ENCODE measurements at places on chromosomes 7 and 10.
A peak's percentile ranks its signal among the peaks of the same experiment; 100 is the strongest.

DNA sequence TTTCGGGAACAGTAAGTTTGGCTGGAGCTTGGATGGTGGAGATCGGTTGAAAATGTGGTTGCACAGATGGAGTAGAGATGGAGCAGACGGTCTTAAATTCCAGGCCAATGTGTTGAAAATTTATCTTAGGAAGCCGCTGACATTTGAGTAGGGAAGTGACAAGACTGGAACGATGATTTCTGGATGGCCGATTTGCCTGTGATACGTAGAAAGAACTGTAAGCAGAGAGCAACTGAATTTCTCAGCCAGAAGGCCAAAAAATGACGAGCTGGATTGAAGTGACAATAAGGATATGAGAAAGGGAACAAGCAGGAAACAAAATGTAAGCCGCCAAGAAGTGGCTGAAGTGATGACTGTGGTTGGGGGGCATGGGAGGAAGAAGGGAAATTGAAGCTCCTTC lies 687 bp upstream of the ARMC3 start:
- no peak for DNase-seq

- DNase-seq, result no peak
These were observed 28.4 kb downstream of the PFKFB3 start for GRCh38 chr10:6231146-6231545.

DNA sequence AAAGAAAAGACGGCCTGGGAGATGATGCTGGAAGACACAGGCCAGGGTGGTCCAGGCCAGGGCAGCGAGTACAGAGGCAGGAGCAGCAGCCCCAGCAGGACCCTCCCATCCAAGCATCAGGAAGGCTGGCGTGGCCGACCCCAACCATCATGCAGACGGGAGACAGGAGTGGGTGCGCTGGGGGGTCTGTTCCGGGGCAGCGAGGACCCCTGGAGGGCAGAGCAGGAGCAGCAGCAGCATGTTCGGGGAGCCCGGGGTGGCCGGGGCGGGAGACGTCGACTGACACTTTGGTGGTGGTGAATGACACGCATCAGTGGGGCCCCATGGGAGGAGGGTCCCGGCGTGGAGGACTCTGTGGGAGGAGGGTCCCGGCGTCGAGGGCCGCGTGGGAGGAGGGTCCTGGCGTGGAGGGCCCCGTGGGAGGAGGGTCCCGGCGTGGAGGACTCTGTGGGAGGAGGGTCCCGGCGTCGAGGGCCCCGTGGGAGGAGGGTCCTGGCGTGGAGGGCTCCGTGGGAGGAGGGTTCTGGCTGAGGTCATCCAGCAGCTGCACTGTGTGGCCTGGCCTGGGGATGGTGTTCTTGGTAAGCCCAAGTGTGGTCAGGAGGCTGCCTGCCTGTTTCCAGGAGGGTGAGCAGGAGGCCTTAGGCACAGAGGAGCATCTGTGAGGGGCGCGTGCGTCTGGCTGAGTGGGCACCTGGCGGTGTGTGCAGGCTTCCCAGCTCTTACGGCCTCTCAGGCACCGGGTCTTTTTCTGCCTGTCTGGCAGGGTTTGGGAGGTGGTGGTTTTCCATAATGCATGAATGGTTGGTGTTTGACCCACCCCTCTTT lies 38.9 kb downstream of the FAM20C start:
- DNase-seq, result no peak

DNA sequence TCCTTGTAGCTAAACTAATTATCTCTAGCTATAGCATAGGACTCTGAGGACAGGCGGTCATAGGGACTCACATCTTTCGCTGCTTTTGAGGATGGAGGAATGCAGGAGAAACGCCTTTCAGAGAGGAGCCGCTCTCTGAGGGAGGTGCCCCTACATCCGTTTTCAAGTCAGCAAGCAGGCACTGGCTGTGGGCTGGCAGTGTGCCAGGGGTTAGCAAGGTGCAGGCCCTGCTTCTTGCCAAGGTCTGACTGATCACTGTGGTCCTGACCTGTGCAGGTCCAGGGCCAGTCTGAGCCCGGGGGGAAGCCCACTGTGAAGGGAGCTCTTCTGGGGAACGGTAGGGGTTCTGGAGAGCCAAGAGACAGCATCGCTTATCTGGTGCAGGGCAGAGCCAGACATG lies 89.4 kb downstream of the SH3PXD2A start:
- DNase-seq, result no peak

DNA sequence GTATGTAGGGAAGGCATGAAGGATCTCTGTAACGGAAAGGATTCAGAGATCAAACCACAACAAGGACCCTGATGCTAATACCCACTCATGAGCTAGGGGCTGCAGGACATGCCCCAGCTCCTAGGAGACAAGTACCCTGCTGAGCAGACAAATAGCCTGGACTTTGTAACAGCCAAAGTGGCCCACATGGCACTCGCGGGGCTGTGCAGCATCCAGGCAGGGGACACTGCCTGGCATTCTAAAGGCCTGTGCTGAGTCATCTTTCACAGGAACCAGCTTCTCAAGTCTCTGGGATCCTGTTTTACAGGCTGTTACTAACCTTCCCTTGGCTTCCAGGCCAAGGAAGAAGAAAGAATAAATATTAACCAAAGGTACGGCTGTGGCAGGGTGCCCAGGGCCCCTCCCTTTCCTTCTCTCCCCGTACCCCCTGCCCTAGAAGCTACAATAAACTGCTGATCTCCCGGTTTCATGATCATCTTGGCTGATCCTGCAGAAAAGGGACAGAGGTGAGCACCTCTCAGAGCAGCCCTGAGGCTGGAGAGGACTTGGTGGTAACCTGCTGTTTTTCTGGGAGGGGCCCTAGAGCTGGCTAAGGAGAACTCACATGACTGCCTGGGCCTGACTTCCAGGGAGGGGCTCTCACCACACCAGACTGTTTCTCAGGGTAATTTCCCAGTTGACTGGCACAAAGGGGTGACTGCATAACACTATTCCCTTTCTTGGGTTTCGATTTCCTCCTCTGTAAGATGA lies 4.2 kb upstream of the RPEL1 start:
- DNase-seq, result no peak

GRCh38 chr7:108142180-108142579 lies 12.0 kb upstream of the LAMB4 start:
- DNase-seq, result no peak

GRCh38 chr10:6036861-6037321 lies 25.3 kb downstream of the IL2RA start:
- DNase-seq, result peak; percentile 63

DNA sequence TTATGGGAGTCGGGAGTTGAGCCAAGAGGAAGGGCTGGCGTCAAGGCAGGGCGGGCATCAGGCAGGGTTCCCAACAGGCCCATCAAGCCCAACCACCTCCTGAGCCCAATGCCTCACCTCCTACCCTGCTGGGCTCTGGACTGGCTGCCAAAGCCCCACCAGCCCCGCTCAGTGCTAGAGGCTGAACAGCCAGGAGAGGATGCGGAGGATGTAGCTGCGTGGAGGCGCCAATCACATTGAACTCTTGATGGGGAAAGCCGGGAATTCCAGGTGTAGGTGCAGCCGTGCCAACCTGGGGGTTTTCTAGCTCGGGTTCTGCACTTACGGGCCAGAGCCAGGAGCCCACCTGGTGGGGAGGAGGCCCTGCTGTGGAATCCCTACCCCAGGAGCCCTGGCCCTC lies 12.9 kb downstream of the ATP5MF start:
- no peak for DNase-seq

- no peak for DNase-seq
These were observed 115.3 kb downstream of the NKX6-2 start for GRCh38 chr10:132670546-132671227.

GRCh38 chr7:149238051-149238450 lies 1.4 kb upstream of the ZNF212 start:
- DNase-seq, result no peak

DNA sequence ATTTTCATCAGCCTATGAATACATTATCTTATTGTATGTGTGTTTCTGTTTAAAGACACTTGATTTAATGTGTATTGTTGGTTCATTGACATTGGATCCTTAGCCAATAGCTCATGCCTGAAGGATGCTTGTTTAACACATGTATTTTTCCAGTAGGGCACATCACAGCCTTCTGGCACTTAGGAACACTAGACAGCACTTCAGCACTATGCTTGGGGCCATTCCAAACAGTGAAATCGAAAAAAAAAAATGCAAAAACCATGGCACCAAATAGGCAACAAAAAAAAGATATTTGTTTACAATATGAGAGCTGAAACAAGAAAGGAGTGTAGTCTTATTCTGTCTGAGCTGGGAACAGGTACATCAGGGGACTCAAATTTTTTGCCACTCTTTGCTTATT lies 262.8 kb downstream of the SLC25A13 start:
- DNase-seq, result no peak

GRCh38 chr7:158685693-158686092 lies 18.9 kb downstream of the NCAPG2 start:
- no peak for DNase-seq

DNA sequence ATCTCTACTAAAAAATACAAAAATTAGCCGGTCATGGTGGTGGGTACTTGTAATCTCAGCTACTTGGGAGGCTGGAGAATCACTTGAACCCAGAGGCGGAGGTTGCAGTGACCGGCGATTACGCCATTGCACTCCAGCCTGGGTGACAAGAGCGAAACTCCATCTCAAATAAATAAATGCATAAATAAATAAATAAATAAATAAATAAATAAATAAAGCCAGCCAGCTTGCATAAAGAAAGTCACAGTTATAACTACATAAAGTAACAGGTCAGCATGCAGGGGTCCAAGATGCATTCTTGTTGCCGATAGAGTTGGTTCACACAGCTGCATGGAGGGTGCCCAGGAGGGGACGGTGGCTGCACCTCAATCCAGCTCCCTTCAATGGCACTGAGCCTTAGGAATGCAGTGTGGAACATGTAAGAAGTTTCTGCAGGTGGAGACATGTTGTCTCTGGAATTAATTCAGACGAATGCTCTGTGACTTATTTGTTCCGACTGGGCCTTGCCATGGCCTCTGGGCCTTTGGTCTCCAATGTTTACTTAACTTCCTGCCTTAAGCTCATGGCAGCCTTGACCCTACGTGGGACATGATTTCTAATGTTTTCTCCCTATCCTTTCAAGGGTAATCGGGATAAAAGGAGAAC lies 159.6 kb upstream of the PRKCQ start:
- DNase-seq, result no peak

DNA sequence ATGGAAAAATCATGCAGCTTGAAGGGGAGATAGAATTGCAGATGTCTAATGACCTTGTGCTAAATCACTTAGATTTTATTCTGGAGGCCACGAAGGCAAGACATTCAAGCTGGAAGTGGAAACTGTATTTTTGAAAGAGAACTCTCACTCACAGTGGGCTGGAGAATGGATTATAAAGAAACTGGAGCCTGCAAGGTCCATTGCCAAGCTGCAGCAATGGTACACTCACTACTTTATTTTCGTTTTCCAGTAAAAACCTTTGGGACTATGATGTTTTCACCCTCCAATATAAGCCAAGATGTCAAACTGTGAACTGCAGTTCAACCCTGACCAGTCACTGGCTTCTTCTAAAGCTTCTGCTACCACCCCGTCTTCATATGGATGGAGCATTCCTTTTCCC lies 62.0 kb downstream of the SKIDA1 start:
- no peak for DNase-seq

DNA sequence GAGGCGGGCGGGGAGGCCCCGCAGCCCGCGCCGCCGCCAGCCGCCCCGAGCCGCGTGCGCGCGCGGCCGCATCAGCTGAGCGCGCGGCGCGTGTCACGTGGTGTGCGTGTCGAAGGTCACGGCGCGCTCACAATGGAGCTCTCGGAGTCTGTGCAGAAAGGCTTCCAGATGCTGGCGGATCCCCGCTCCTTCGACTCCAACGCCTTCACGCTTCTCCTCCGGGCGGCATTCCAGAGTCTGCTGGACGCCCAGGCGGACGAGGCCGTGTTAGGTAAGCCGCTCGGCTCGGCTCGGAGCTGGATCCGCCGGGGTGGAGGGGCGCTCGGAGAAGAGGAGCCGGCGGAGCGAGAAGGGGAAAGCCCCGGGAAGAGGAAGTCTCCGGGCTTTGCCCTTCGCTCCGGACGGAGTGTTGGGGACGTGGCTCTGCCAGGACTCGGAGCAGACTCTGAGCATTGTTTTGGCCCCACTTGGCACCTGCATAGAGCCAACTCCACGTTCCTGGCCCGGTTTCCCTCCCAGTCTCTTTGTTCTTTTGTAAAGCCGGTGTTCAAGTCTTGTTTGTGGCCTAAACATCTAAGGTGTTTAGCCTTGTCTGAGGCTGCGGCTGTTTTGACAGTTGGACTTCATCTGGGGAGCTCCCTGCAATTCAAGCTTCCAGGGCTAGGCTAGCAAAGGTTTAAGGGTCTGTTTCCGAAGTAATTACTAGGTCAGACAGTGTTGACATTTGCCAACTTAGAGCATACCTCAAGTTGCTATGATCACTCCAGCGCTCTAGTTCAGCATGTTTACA lies at the start of gene COMMD3:
COMMD3 (plus strand) TSS at position 103 of the 790 bp plus-strand sequence; CDS start at position 133, 30 bp downstream.
- peak; percentile 75 for DNase-seq

DNA sequence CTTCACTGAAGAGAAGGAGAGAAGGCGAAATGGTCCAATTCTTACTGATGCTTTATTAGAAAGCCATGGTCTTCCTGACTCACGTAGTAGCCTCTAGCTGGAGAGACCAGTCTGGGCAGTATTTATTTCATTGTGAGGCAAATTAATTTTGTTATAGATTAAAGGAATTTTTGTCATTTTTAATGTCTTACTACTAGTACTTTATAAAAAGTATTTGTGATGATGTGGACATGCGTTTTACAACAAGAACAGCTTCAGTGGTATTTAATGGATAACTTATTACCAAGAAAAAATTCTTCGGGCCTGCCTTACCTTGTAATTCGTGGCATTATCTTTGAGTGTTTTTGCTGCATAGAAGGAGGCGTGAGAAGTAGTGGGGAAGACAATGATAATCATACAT lies 339.4 kb upstream of the SHH start:
- DNase-seq, result no peak

GRCh38 chr10:23399701-23400144 lies 39.2 kb upstream of the OTUD1 start:
- DNase-seq, result no peak

DNA sequence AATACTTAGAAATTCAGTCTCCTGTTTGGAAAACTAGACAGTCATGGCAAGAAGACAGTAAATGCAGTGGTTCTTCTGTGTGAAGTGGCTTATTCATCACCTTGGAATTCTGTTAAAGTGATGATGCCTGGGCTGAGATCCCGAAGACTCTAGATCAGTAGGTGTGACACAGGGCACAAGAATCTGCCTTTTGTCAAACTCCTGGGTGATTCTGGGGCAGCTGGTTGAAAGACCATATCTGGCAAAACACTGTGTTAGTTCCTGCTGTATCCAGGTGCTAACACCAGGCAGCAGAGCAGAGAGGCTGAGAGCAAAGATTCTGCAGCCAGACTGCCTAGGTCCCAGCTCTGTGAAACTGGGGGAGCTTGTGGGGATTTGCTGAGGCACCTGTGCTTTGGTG lies 26.5 kb downstream of the MRC1 start:
- no peak for DNase-seq

DNA sequence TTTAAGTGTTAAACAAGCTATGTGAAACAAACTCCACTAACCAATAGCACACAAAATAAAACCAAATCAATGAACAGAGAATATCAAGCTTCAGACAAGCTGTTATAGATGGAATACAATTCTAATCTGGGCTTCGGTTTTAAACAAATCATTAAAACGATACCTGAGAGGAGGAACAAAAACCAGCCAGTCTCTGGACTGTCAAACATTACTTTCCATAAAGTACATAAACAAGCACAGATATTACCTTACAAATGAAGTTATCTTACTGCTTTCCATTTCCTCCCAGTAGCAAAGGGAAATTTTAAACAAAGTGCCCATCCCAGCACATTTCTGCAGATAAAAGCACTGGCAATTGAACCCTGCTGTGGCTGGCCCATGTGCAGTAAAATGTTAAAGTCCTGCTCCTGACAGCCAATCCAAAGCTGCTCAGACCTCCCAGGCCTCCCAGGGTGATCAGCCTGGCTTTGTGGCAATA lies 128.0 kb downstream of the NRCAM start:
- DNase-seq, result no peak

All from germinal center (tissue), 1 donor.